ENCODE measurements at places on chromosomes 12 and 14.

DNA sequence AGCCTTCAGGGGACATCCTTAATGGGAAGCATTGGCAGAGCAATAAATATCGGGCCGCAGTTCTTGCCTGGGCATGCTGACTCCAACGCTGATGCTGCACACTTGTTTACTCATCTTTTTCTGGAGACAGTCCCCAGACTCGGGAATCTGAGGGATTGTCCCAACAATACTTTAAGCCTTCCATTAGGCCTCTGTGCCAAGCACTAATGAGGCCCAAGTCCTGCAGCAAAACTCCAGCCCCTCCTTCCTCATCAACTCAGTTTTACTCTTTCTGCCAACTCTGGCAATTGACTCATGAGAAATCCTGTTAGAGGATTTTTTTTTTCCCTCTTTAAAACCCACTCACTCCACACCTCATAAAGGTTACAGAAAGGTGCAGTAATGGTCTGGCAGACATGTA, 233.4 kb upstream of the PELI2 start:
- no peak for DNase-seq

DNA sequence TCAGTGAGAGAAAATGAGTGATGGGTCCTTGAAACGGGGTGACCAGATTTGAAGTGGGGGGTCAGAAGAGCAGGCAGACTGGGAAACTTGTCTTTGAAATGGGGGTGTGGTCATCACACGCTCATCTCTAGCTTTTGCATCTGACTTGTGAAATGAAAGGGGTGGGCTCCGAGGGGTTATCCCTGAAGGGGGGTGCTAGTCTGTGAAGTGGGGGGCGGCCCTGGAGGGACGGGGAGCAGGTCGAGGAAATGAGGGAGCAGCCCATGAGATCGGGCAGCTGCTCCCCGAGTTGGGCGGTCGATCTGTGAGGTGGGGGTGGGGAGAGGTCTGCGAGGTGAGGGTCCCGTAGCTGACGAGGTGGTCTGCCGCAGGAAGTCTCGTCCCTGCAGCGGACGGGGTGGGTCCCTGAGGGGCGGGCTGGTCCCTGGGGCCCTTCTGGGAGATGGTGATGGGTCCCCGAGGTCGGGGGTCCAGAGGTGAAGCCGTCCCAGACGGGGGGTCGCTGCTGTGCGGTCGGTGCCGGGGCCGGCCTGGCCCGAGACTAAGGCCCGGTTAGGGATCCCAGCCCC, 542 bp downstream of the PXN start:
- no peak for DNase-seq

DNA sequence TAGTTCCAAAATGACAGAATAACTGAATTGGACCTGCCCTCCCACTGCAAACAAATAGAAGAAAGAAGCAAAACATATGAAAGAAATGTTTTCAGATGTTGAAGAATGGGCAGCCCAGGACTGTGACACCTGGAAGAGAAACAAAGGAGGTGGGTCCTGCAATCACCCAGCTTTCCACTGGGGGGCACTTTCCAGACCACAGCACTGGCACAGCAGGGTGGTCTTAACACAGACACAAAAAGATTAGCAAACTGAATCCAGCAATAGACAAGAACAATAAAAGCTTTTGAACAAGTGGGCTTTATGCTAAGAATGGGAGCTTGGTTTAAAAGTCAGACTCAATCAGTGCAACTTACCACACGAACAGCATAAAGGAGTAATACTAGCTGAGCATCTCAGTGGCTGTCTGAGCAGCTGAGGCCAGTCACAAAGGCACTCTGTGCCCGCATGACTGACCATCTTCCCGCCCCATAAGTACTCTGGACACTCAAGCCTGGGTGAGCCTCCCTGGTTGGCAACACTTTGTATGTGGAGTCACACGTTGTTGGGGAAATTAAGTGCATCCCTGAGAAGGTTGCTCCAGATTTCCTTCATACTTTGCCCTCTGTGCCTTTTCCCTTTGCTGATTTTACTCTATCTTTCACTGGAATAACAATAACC, 27.7 kb downstream of the JKAMP start:
- DNase-seq, result no peak

DNA sequence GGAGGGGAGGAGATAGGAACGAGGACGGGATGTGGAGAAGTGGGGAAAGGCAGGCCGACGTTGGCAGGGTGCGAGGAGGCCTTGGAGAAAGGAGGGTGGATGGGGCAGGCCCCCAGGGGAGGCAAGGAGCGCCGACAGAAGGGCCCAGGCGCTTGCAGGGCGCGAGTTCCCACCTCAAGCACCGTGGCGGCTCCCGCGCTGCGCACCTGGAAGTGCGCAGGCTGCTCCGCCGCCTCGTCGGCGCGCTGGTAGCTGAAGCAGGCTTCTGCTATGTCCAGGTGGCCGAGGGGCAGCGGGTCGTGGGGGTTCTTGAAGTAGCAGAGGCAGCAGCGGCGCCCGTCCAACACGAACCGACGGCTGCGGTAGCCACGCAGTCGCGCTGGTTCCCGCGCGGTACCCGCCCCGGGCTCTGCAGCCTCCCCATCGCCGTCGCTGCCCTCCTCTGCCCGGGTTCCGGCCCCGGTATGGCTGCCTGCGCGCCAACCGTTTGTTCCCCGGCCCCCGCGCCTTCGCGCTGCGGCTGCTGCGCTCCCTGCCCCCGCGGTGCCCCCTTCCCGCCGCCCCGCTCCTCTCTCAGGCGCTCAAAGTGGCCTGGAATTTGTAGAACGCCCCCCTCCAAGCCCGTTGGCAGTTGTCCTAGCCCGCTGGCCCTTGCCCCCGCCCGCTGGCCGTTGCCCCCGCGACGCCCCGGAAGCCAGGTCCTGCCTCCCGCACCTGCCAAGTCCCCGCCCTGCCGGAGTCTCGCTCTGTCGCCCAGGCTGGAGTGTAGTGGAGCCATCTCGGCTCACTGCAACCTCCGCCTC, 1.1 kb upstream of the ACTR6 start:
- DNase-seq, result no peak

GRCh38 chr14:34474187-34474679, 12.2 kb upstream of the SPTSSA start:
- no peak for DNase-seq

DNA sequence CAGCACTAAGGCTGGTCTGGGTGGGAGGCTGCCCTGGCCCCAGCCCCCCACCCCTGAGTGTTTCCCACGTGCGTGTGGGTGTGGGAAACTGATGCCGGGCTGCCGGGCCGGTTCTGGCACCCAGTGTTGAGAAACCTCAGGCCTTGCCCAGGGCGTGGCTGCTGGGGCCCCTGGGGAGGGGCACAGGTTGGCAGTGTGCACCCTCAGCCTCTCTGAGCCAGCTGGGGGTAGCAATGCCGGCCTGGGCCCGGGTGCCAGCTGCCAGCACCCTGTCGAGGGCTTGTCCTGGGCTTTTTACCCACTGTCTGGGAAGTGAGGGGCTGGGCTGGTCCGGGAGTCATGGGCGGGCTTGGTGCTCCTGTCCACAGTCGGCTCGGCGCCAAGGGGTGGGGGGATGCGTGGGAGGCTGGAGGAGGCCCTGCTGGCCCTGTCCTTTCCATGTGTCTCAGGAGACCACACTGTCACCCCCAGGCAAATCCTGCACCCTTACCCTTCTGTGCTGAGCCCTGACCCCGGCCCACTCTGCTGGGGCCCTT, 15.7 kb downstream of the ASPG start:
- DNase-seq, result no peak

DNA sequence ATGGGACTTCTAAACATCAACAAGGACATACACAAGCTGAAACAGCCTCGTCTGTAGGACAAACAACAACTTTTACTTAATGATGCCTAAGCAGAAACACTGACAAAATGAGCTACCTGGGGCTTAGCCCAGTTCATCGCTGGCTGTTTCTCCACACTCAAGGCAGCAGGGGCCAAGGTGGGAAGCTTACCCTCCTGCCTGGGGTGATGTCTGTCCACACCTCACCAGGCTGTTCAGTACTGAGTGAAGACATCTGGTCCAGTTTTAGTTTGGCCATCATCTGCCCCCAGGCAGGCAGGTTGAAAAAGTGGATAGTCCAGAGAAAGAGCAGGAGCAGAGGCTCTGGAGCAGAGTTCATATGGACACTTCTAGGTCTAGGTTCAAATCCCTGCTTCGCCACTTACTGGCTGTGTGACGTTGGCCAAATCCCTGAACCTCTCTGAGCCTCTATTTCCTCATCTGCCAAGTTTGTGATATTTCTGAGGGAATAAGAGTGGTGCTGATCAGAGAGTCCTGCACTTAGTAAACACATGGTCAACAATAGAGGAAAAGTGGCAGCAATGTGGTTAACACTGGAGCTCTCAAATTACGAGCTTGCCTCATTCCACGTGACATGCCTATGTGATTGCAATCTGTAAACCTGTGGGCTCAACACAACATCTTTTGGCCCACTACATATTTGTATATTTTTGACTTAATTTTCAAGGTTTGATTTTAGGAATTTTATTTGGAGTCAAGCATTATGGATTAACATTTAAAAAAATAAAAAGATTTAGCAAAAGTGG, 720.1 kb upstream of the TMEM132C start:
- no peak for DNase-seq

DNA sequence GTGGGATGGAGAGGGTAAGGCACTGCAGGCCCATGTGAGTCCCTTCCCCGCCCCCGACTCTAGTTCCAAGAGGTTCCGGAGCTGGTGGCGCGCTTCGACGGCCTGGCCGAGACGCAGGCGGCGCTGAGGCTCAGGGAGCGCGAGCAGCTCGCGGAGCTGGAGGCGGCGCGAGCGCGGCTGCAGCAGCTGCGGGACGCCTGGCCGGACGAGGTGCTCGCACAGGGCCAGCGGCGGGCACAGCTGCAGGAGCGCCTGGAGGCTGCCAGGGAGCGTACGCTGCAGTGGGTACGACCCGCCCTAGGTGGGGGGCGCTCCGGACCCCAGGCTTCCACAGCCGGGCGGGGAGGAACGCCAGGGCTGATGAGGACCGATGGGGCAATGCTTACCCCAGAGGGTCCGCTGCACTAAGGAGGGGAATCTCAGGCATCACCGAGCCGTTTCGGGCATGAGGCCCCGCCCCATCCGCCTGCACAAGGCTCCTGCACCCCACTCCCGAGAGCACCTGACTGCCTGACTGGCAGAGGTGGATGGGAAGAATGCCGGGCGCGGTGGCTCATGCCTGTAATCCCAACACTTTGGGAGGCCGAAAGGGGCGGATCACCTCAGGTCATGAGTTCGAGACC, 4.9 kb downstream of the CFAP73 start:
- no peak for DNase-seq

DNA sequence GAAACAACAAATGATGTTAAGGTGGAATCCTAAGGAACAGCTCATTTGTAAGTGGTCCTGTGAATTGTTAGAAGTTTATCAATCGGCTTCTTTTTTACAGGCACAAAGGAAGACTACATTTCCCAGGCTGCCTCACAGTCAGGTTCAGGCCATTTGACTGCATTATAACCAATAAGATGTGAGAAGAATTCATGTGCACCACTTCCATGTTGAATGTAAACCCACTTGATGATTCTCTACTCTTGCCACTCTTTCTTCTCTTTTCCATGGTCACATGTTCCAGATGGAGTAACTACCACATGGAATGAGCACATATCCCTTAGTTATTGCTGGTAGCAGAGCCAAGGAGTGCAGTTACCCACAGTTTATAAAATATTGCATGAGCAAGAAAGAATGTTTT, 67.1 kb upstream of the GZMB start:
- no peak for DNase-seq

DNA sequence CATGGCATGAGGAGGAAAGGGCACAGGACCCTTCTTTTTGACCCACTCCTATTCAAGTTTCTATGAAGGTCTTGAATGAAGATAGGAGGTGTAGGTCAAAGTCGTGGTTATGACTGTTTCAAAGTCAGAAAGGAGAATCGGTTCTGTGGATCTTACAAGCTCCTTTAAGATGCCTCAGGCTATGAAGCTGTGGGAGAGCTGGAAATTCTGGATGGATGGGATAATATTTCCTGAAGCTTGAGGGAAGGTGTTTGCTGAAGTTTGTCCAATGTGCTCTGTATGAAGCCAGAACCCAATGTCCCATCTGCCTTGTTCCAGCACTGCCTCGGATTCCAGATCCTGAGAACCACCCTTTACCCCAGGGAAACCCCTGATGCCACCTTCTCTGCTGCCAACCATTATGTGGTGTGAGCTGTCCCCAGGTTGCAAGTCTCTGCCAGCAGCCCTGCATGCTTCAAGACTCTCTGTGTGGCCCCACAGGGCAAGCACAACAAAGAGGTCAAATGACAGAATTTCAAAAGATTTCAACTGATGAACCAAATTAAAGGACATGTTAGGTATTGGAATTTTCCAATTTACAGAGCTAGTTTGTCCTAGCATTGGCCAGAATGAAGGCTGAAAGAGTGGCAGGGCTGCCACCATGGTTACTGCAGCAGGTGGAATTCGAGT, 472.0 kb downstream of the RGS6 start:
- DNase-seq, result no peak

DNA sequence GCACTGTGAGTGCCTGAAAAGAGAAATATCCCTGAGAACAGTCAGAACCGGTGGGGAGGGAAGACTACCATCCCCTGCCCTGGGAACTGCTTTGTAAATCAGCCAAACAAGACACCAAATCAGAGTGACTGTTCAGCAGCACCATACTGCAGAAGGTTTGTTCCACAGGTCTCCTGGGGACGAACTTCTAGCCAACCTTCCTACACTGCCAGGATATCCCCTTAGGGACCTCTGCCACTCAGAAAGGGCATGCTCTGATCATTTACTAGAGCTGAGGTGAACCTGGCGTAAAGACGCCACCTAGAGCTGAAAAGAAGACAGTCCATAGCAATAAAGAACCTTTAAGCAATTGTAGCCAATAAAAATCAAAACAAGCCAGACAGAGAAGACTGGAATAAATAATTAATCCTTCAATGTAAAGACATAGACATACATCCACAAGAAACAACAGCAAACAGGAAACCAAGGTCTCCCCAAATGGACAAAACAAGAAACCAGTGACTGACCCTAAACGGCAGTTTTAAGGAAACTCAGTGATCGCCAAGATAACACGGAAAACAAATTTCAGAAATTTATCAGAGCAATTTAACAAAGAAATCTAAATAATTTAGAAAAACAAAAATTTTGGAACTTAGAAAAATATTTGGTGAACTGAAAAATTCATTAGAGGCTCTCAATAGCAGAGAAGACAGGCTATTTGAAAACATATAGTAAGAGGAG, 228.1 kb upstream of the AMIGO2 start:
- peak; percentile 67 for DNase-seq

DNA sequence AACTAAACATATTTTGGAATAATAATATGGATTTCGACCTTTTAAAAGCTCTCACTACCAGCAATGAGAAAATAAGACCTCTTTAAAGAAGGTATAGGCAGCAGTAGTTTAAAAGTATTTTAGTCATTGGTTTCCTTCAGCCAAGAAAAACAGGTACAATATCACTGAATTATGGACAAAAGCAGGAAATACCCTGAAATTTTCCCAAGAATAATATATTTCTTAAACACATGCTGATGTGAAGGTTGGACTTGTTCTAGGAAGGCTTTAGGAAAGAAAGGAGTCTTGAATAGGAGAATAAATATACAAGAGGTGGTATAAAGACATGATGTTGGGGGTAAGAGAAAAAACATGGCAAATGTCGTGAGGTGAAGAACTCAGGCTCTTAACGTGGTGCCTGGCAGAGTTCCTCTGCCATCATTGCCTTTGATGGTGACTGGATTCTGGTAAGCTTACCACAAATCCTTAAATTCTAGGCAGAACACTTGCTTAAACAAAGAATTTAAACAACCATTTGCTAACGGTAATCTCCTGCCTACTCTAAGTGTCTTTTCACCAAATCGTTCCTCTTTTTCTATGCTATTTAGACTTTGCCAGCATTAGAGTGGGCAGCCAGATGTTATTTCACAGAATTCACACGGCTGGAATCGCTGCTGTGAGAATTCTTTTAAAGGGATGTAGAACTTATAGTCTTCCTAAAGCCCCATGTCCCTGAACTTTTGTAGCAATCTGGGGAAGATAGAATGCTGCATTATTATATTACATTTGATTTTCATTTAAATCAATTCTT, 11.9 kb upstream of the NUDT4 start:
- DNase-seq, result no peak

GRCh38 chr12:16072678-16073077, 161.5 kb downstream of the DERA start:
- no peak for DNase-seq

Data from HCEC 1CT (cell line).